ENCODE measurements at places on chromosomes 6 and 20.

- no peak for DNase-seq
These were observed 34.6 kb downstream of the FBXO5 start for GRCh38 chr6:152948150-152948768.

DNA sequence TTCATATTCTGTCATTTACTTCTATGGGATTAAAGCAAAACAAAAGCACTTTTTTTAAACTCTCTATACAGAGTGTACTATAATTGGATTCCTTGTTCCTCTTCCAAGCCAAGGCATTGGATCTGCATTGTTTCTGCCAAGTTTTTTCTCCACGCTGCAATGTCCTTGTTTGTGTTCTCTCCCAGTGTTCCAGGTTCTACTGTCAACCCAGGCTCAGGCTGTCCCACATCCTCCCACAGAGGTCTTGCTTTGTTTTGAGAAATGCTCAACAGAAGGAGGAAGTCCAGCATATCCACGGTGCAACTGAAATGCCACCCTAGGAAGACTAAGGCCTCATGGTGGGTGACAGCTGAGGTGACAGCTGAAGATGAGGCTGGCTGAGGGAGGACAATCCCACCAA, 287.1 kb upstream of the PRDM1 start:
- no peak for DNase-seq

DNA sequence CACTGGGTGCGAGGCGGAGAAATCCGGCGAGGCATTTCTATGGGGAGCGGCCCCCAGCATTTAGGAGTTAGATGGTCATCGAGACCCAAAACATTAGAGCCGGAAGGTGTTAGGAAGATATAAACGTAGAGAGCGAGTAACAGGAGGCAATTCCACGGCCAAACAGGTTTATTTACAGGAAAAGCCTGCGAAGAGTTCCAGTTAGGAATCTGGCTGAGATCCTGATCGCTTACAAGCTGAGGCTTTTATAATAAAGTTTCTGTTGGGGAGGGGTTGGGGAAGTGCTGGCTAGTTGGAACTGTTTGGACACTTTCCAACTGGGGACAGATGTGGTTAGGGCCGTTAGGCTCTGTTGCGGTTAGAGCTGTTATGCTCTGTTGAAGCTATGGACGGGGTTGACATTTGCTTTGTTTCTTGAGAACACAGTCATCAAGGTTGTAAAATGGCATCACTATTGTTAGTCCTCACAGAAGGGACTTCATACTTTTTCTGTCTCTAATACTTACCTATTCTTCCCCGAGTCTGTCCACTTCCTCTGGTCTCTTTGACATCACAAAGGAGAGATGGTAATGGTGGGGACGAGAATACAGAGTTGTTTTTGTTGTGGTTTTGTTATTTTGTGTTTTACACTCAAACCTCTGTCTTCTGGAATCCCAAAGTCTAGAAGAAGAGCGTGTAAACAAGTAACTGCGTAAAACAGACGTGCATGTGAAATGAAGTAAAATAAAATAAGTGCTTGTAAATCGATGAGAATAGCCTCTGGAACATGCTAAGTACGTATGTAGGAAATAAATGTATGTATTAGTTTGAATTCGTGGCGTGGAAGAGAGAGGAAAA, 554 bp upstream of the ZSCAN31 start:
- no peak for DNase-seq

DNA sequence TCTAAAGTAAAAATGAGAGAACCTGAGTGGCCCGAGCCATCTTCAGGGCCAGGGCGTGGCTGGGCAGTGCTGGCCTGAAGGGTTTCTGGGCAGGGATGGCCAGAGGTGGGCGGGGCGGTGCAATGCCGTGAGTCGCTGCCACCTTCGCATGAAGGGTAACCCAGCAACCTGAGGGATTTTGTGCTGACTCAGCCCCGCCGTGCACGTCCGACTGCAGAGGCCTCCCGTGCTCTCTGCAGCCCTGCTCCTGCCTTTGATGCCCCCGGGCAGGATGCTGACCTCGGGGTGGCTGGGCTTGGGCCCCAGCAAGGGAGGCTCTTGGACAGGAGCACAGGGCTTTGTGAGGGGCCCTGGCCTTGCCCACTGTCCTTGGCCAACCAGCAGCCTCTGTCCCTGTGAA, 81.7 kb upstream of the GATA5 start:
- DNase-seq, result no peak

GRCh38 chr6:98156580-98156979, 677.8 kb upstream of the POU3F2 start:
- DNase-seq, result no peak

GRCh38 chr6:40958738-40959137, 80.3 kb downstream of the UNC5CL start:
- DNase-seq, result no peak

- no peak for DNase-seq
These were observed 123.5 kb downstream of the CLIC5 start for GRCh38 chr6:45892196-45892595.

All from T follicular helper cell (primary cell).